Stimulated activated CD4-positive, alpha-beta T cell treated with anti-CD3 and anti-CD28 coated beads, Interleukin-12 subunit alpha, Interleukin-12 subunit beta, amount 100 ng/mL, for 4 hours (primary cell): ENCODE measurements at places on chromosomes 4 and X.

- DNase-seq = no peak
These were observed 7.5 kb downstream of the ADD1 start for GRCh38 chr4:2850966-2851798.

DNA sequence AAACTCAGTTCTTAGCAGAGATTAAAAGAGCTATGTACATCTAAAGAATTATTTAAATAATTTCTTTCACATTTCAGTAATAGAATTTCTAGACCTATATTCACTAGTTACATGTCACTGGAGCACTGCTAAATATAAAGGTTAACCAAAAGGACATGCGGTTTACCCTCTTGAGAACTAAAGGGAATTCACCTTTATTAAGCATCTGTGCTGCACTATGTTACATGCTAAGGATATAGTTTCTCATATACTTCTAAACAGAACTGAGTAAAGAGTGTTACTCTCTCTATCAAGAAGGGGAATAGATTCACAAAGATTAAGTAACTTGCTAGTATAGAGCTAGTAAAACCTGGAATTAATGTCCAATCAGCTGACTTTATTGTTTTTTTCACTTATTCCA lies 7.6 kb downstream of the SPIN3 start:
- no peak for DNase-seq

GRCh38 chr4:917466-917865 lies 14.7 kb downstream of the GAK start:
- no peak for DNase-seq

GRCh38 chrX:94977986-94978385 lies 1304.0 kb downstream of the FAM133A start:
- no peak for DNase-seq

DNA sequence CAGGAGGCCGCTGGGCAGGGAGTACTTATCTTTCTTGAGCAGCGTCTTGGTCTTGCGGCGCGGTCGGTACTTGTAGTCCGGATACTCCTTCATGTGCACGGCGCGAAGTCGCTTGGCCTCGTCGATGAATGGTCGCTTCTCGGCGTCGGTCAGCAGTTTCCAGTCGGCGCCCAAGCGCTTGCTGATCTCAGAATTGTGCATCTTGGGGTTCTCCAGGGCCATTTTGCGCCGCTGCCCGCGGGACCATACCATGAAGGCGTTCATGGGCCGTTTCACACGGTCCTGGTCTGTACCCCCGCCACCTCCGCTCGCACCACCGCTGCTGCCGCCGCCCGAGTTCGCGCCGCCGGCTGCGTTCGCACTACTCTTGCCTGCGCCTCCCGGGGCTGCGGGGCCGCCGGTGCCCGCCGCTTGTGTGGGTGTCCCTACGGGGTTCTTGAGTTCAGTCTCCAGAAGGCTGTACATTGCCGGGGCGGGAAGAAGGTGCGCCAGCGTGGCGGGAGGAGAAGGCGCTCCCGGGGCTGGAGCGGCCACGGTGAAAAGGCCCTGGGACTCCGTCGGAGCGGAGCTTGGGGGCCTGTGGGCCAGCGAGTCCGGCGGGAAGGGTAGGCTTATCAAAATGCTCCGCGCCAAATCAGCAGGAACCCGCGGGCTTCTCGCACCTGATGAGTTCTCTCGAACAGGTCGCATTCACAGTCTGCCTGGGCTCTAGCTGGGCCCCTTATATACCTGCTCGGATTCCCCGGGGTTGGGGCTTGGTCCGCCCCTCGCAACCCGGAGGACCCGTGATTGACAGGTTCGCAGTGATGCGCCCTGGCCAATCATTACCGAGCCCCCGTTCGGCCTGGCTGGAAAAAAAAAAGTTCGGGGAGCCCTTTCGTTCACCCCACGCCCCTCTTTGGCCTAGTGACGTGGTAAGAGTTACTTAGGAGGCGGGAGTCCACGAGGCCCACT lies at the start of gene SOX3:
TSS of gene SOX3 (minus strand) at position 699 of the 954 bp plus-strand sequence. CDS start at position 690, 9 bp downstream.
- DNase-seq = no peak

DNA sequence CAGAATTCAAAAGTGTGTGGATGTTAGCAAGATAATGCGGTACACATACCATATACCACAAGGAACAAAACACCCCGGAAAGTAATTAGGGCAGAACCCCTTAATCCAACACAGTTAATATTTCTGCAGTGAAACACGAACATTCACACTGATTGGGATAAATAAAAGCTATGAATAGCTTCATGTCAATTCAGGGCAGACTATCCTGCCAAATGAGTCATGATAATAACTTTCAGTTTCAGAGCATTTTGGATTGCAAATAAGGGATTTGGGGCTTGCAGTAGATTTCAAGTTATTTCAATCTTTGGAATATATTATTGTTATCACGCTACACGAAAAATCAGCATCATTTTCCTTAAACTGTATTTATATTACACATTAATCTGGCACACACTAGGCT lies 24.3 kb downstream of the IRF2 start:
- DNase-seq = no peak

GRCh38 chr4:68416591-68416990 lies 30.7 kb upstream of the TMPRSS11E start:
- no peak for DNase-seq

DNA sequence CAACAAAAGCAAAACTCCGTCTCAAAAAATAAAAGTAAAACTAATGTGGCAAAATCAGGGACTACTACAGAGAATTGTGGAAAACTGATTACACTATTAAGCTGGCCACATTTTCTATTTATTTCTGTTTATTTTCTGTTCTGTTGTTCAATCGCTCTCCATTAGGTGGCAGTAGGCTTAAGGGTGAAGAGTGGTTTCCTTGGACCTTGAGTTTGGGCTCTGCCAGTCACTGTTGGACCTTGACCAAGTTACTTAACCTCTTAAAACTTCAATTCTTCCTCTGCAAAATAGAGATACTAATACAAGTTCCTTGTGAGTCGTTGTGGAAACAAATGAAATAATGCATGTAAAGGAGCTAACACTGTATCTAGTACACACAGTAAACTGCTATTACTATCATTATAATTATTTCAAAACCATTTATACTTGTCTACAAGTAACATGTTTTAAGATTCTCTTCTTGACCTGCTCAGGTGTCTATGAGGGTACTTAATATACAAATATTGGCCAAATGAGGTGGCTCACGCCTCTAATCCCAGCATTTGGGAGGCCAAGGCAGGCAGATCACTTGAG lies 15.2 kb downstream of the HSD17B11 start:
- DNase-seq = no peak

- DNase-seq = no peak
These were observed 13.5 kb upstream of the GBA3 start for GRCh38 chr4:22678940-22679854.

DNA sequence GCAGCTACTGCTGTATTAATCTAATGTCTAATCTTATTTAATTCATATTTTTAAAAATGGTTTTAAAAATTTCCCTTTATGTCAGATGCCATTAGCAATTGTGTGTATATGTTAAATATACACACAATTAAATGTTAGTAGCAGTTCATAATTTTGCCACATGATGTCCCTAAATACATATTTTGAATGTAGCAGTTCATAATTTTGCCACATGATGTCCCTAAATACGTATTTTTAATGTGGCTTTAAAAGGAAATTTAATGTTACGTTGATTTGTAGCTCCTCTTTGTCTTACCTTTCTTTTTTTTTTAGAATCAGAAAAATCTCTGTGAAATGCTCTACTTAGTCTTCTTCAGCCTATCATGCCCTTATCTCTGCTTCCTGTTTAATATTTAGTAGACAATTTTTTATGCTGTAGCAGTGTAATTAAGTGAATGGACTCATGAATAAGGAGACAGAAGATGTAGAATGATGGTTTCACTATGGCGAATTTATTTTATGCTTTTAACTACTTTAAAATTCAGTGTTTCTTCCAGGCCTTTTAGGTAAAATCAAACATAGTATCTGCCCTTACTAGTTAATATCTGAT lies 26.1 kb downstream of the RBM46 start:
- DNase-seq = no peak

DNA sequence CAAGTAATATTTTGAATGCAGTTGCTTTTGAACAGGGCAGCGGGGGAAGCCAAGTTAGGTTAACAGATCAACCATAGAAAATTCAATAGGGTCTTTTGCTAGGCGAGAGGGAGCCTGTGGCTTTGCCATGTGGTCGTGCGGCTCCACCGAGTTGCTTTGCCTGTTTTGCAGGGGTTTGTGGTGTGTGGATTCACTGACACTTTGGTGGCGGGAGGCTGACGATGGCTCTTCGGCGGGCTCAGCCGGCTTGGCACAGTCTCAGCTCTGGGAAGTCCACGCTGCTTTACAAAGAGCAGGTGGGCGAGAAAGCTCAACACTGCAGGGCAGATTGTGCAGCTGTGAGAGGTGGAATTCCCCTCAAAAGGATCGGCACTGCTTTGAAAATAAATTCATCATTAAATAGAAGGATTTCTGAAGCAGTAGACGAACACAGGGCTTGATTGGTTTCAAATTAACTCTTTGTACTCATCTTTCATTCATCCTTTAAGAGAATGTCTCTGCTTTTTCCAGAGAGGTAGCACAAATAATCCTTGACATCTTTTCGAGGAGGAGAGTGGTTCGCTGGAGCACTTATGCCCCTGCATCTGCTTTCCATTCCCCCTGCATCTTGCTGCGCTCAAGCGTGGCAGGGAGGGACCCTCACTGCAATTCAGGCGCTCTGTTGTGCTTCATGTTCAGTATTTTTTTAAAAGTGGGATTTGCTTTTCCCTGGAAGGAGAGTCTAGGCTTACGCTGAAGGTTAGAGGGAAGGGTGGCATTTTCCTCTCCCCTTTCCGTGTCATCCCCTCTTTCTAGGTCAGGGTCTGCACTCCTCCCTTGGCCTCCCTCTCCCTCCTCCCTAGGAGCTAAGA lies 201.8 kb upstream of the LEF1 start:
- DNase-seq = peak; percentile 22

GRCh38 chrX:40205471-40205870 lies 107.7 kb upstream of the BCOR start:
- no peak for DNase-seq

DNA sequence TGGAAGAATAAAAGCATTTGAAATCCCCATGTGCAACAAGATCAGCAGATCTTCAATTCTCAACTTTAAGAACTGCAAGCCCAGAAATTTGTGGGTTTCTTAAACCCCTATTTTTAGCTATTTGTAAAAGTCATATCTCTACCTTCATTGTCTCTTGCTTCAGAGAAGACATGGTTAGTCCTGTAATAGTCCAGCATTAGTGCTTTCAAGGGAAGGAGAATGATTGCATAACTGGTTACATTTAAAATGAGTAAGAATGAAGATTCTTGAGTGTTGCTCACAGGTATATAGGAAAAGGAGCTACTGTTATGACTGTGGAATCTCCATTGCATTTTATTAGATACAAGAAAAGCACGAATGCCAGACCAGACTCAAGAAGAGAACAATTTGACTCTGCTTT lies 84.0 kb downstream of the CCSER1 start:
- no peak for DNase-seq

DNA sequence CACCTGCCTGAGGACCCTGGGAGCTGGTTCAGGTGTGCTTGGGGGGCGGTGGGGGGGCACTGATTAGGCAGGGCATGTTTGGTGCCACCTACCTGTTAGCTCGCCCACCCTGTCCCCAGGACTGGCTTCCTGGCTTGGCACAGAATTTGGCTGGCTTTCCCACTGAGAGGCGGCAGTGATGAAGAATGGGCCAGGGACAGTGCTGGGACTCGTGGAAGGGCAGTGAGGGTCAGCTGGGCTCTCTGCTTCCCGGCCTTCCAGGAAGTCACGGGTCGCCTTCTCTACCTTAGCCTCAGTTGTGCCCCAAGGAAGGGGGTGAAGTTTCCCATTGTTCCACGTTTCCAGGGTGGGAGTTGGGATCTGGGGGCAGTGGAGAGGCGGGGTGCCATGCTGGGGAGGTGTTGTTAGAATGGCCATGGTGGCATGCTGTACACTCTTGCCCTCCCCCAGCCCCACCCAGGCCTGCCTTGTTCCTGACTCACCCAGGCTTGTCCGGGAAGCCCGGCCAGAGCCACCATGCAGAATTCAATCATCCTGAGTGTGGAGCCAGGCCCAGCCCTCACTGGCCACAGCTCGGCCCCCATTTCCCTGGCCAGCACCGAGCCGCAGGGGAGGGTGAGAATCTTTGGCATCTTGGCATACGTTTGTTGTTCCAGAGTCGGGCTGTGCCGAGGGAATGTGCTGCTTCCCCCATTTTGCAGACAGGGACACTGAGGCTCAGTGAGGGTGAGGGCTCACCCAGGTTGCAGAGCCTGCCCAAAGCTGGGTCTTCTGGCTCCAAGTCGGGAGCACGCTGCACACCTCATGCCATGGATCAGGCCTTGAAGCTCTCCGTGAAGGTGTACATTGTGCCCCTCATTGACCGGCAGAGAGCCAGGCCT lies 21.9 kb upstream of the GPR78 start:
- DNase-seq = no peak

DNA sequence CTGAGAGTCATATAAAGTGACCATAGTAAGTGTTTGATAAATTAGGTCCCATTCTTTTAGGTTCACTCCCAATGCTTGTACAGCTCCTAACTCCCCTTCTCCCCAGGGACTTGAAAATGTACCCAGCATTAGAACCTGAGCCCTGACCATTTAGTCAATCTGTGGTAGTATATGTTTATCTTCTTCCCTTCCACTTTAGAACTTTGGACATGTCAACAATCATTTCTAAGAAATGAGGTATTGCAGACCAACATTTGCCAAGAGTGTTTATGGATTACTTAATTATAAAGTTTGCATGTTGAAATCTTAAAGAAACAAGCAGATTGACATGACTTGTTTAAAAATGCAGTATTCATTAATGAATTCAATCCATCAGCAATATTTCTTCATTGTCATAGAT lies 26.0 kb downstream of the AFM start:
- no peak for DNase-seq

DNA sequence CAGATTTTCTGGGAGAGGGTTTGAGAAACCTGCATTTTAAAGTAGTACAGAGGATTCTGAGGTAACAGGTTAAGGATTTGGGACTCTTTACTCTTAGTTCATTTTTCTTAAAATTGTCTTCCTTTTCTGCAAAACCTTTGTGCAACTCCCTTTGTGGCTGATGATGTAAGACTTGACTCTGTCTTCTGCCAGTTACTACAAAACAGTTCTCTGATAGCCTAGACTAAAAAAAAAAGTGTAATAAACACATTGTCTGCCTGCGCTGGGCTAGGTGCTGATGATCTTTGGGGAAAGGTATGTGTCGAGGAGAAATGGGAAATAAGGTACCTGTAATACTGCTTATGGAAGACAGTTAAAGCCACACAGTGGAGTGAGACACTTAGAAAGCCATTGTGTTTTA lies 28.7 kb downstream of the IL13RA1 start:
- no peak for DNase-seq
